Amygdala (tissue), 56 donors: ENCODE measurements at places on chromosomes 1 and 21.

- no peak for DNase-seq
These were observed 50.2 kb downstream of the ST3GAL3 start for GRCh38 chr1:43757343-43758053.

DNA sequence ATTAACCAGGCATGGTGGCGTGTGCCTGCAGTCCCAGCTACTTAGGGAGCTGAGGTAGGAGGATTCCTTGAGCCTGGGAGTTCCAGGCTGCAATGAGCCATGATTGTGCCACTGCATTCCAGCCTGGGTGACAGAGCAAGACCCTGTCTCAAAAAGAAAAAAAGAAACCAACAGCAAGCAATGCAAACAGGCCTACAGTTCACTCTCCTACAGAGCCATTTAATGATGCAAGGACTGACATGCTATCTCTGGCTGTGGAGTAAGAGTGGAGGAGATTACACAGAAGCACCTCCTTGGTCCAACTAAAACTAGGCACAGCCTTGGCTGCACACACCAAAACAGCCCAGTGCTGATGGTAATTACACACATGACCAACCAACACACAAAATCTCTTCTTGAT lies 127.5 kb upstream of the SOD1 start:
- no peak for DNase-seq

DNA sequence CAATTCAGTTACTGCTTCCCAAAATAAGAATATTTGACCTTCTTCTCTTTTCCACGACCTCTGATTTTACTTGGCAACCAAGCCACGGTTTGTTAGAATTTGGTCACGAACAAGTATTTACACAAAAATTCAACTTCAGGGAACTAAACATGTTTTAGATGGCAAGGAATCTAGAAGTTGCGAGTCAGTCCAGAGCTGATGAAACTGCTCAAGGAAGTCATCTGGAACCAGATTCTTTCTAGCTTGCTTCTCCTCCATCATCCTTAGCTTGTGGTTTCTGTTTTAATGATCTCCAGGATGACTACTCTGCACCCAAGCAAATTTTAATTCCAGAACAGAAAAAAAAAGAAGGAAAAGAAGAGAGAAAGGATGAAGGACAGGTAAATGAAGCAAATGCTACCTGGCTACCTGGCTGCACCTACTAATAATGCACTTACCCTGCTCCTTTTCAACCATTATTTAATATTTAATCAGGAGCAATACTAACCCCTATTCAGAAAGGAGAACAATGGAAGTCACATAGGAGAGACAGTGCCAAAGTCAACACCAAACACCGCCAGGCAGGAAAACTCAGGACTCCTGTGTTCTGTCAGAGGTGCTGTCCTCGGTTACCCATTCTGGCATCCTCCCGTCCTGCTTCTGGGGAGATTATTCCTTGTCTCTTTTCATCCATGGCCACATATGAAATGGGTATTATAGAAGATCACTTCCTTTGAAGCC lies 54.2 kb upstream of the RGS7 start:
- no peak for DNase-seq

GRCh38 chr1:21491488-21492355 lies 17.5 kb upstream of the ALPL start:
- DNase-seq: no peak

DNA sequence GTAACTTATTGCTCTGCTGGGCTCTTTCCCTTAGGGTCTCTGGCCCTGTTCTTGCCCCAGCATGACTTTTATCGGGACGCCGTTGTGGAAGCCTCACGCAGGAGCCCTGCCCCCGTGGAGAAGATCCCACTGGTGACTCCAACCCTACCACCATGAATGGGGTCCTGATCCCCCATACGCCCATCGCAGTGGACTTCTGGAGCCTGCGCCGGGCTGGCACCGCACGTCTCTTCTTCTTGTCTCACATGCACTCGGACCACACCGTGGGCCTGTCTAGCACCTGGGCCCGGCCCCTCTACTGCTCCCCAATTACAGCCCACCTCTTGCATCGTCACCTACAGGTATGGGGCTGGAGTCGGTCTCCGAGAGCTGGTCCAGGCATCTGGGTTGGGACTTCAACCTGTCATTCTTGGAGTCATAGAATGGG lies 322 bp downstream of the DCLRE1B start:
- no peak for DNase-seq

DNA sequence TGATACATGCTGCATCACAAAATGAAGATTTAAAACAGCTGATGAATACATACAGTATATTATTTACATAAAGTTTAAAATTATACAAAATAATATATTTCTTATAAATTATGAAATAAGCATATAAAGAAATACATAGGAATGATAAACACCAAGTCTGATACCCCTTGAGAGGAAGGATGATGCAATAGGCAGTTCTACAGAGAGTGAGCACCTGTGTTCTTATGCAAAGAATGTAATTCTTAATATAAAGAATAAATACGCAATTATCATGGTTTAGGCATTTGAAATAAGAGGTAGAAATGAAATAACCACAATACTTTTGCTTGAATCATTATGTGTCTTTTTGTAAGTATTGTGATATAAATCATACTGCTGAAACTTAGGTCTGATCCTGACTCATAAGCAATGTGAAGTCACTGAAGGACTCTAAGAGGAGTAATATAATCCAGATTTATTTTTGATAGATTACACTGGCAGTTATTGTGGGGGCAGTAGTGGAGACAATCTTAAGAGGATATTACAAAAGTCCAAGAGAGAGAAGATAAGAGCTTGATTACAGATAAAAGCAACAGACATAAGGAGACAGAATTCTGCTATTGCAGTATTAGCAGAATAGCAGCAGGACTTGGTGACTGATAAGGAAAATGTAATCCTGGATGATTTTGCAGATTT lies 39.0 kb downstream of the TTLL7 start:
- DNase-seq: no peak

GRCh38 chr21:20040768-20041167 lies 957.4 kb upstream of the NCAM2 start:
- DNase-seq: no peak

- DNase-seq: no peak
These were observed 13.3 kb upstream of the GSTM4 start for GRCh38 chr1:109642626-109643025.

DNA sequence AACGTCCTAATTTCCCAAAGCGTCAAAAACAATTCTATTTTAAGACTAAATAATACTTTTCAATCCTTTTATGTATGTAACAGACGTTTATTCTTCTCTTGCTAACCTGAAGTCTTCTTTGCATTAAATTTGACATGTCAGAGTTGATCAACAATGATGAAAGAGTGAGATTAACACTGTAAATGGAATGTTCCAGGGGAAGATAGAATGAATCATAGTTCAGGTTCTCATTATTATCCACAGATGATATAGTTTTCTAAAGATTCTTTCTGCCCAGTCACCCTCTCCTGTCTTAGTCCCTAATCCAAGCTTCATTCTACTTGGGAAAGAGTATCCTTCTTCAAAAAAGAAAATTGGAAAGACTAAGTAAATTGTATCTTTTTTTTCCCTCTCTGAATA lies 38.9 kb downstream of the SDCCAG8 start:
- DNase-seq: no peak

- no peak for DNase-seq
These were observed 599.0 kb downstream of the AGBL4 start for GRCh38 chr1:49424782-49425181.

DNA sequence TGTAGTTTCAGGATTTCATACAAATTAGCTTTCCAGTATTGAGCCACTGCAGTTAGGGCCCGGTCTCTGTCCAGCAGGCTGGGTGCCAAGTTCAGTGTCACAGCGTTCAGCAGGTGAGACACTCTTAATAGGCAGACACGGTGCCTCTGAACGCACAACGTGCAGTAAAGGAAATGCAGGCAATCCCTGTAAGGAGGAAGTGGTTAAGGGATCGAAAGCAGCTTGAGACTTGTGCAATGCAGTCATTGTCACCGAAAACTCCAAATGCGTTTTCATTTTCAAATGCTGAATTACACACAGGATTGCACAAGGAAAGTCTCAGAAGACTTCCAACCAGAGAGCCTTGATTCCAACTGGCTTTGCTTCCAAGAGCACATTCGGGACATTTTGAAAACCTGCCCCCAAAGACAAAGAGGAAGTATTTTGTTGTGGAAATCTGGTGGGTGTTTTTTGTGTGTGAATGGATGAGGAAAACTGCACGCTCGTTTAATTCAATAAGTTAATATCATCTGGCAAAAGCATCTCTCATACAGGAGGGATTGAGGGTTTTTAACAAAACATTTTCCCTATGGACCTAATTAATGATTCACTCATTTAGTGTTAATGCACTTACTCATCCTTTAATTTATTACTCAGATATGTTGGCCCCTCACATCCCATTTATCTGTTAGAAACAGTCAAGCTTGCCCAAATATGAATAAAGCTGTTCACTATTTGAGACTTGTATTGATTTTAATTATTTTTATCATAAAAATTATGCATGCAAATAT lies 61.6 kb downstream of the PTGS2 start:
- no peak for DNase-seq

- DNase-seq: no peak
These were observed 109.6 kb downstream of the PCP4 start for GRCh38 chr21:39976800-39977199.

- no peak for DNase-seq
These were observed 239.5 kb downstream of the HMCN1 start for GRCh38 chr1:185973645-185974044.

GRCh38 chr1:28240024-28240423 lies 4.1 kb downstream of the ATP5IF1 start:
- no peak for DNase-seq

DNA sequence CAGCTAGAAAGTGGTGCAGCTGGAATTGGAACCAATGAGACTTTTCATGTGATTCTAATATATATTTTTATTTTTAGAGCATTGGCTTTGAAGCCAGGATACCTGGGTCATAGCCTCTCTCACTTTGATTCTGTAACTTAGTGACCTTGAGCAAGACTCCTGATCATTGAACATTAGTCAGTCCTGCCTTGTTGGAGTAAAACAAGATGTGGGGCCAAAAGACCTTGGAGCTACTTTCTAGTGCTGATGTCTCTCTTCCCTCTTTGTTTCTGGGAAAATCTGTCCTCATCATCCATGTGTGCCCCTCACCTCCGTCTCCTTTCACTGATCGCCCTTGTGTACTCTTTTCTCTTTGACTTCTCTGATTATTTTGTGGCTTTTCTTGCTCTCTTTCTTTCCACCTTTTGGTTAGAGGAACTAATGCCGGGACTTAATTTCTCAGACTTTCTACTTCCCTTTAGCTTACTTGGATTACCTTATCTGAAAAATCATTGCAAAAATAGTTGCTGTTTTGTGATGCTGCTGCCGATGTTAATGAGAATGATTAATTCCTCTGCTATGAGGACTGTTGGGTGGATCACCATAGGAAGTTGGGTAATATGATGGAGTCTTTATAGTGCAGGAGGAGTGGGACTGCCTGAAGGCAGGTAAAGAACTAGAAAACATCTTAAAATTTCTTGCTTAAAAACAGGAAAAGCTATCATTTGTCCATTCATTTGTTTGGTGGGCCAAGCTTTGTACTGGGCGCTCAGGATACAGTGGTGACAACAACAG lies 72.0 kb downstream of the NOS1AP start:
- no peak for DNase-seq

- DNase-seq: no peak
These were observed 406.9 kb upstream of the NCAM2 start for GRCh38 chr21:20591284-20591683.

DNA sequence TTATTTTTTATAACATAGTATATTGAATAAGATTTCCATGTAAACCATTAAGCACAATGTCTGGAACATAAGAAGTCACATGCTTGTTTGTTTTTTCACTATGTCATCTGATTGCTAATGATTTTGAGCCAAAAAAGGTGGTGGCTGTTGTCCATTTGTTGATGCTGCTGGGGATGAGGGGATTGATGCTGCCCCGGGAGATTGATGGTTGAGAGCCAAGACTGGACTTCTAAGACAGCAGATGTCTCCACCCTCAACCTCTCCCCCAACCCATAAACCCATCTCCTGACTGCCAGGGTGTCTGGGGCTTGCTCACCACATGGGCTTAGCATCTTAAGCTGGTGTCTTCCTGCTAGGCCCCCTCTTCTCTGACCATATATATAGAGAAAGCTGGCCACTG lies 35.8 kb upstream of the CD34 start:
- no peak for DNase-seq

- DNase-seq: peak; percentile 24
These were observed 14.9 kb downstream of the MAP3K7CL start for GRCh38 chr21:29145354-29145782.

- no peak for DNase-seq
These were observed 13.0 kb upstream of the DENND2D start for GRCh38 chr1:111213412-111213811.
